ENCODE measurements at places on chromosomes 12 and 14.

- DNase-seq: no peak
Observed at GRCh38 chr12:11826574-11826973, 177.1 kb downstream of the ETV6 start.

GRCh38 chr12:4796694-4797482 is 76.7 kb downstream of the GALNT8 start:
- no peak for DNase-seq

DNA sequence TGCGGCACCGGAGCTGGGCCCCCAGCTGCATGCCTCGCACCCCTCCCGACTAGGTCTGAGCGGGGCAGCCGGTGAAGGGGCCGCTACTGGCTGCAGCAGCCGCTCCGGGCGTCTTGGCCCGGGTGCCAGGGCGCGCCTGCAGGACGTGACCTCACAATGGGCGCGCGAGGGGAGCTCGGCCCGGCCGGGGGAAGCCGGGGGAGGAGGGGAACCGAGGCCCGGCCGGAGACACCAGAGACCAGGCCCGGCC is 353 bp downstream of the BAG5 start:
- no peak for DNase-seq

- no peak for DNase-seq
Observed at GRCh38 chr12:12210983-12211382, 55.9 kb downstream of the LRP6 start.

DNA sequence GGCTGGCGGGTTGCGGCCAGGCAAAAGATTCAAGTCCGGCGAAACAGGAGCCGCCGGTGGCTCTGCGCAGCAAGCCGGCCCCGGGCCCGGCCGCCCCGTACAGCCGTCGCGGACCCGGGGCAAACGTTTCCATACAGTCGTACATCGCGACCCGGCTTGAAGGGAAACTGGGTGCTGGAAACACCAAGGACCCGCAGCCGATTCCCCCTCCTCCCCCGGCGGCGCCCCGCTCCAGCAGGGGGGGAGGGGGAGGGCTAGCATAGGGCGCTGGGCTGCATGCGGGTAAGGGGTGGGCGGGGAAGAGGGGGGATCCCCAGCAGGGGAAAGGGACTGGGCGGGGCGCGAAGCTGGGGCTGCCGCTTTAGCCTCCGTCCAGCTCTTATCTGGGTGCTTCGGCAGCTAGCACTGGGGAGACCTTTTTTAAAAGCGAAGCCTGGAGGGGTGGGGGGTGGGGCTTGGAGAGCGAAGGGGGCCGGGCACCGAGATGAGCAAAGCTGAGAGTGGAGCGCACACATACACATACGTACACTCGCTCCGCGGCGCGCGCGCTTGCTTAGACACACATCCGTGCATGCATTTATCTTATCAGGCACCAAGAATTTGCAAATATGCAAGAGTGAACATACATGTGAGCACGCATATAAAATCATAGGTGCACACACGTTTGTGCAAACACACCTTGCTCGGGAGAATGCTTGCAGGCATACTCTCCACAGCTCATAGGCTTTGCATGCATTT is 11.9 kb downstream of the RARG start:
- DNase-seq: no peak

DNA sequence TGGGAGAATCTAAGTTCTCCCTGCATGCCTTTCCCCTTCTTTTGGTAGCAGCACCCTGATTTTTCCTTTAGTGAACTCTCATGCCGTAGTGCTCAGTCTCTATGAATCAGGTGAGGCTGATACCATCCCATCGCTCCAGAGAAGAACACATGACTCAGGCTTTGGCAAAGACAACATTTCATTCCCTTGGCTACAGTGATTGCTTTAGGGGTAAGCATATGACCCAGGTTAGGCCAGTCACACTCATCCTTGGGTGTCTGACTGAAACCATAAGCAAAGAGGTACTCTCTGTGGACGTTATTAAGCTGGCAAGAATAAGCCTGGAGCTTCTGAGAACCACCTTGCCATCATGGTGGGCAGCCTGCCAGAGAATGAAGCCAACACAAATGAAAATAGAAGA is 141.8 kb downstream of the MYRFL start:
- DNase-seq: no peak

- DNase-seq: no peak
Observed at GRCh38 chr12:2386566-2386965, 333.8 kb downstream of the CACNA1C start.

Measured in thoracic aorta (tissue), 2 donors.